ENCODE measurements at places on chromosomes 13 and 19.

GRCh38 chr13:38348861-38349389, 726 bp upstream of the UFM1 start:
- DNase-seq = no peak

DNA sequence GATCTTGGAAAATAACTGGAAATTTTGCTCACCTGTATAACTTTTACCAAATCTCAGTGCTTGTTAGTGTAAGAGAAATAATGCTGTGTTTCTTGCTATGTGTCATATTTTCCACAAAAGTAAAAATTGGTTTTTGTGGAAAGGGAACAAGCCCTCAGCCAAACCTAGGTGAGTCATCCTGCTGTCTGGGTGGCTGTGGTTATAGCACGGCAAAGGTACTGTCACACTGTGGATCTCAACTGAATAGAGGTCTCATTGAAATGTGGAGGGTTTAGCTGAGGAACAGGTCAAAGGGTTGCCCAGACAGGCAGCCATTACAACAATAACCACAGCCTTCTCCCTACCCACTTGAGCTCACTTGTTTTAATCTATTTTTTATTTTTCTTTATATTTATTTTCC, 338.8 kb upstream of the DACH1 start:
- DNase-seq = no peak

DNA sequence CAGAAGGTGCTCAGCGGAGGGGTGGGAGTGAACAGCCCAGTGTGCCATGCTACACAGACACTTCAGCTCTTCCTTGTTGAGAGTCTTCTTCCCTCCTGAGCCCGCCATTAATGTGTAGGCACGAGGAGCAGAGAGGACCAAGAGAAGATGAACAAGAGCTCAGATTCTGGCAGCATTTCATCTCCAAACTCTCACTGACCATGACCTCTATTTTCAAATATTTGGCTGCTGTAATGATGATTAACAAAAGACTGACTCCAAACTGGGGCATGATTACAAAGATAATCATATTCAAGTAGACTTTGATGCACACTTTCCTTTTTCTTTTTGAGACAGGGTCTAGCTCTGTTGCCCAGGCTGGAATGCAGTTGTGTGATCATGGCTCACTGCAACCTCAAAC, 236.5 kb downstream of the DCLK1 start:
- DNase-seq = no peak

DNA sequence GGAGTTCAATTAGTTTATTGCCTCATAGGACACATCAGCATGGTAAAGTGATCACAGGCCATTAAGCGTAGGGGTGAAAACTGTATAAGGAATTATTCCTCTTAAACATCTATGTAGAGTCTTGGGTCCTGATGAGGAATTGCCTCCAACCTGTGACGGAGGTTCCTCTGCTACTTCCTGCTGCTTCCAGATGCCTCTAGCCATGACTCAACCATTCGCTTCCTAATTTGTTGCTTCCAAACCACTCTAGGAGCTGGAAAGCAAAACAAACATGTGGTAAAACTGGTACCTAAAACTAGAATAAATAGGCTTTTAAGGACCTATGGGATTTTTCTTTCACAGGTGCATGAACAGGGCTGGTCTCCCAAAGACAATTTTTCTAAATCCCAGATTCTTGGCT, 253.8 kb downstream of the KLF12 start:
- DNase-seq = no peak

- no peak for DNase-seq
Measured at GRCh38 chr13:72368031-72368430, 359.4 kb downstream of the MZT1 start.

- no peak for DNase-seq
Measured at GRCh38 chr19:18649371-18650020, 12.7 kb downstream of the KLHL26 start.

DNA sequence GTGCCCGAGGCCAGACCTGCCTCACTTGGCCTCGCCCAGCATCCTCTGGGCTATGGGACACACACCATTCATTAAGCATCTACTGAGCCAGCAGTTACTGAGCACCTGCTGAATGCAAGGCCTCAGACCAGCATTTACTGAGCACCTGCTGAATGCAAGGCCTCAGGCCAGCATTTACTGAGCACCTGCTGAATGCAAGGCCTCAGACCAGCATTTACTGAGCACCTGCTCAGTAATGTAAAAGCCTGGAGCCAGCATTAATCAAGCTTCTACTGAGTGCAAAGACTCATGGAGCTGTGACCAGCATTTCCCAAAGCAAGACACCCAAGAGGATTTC, 3.7 kb downstream of the ATP8B3 start:
- DNase-seq = no peak

- no peak for DNase-seq
Measured at GRCh38 chr13:49292742-49293486, 45.2 kb downstream of the CDADC1 start.

Data from HTR-8/SVneo (cell line).